Left ventricle myocardium inferior (tissue), 1 donor: ENCODE measurements at places on chromosomes 4 and X. TPM values are rescaled to one million over a fixed set of nuclear protein-coding genes. Genes with fewer than 3 reads are reported as not detected.

GRCh38 chr4:31081366-31081765, 361.2 kb downstream of the PCDH7 start:
- H3K4me3 ChIP-seq = no peak overlapping the region
- DNase-seq = no peak
- H3K27me3 ChIP-seq = no peaks in the 10 kb centered on the region
- no peak overlapping the region for H3K27ac ChIP-seq
- H3K36me3 ChIP-seq = no peaks in the 10 kb centered on the region

NLGN4X gene
- total RNA-seq = 4.5 TPM

ASB12 gene
- 4.3 TPM for total RNA-seq

IGFBP7 gene
- total RNA-seq = 698 TPM

DNA sequence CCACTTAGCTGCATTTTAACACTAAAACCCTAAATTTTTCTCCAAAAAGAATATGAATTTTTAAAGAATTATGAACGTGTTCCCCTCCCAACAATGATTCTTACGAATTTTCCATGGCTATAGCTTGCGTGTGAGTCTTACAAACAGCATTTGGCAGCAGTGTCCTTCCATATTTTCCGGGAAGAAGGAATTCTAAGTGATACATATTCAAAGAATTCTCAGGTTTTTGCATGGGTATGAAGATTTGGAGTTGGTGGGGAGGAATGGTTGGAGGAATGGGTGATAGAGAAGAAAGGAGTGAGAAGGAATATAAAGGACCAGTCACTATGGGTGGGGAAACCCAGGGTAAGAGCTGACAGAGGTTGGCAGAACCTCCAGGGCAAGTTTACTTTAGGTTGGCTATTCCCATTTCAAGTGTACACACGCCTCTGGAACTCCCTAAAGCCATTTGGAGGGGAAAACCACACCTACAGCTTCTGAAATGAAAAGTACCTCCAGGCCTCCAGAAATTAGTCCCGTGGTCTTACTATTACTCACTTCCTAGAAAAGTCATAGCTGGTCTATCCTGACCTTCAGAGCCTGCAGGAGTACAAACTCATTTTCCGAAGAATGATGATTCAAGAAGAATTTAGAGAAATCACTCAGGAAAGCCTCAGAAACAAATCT, 420.8 kb upstream of the DIPK2B start:
- no peak overlapping the region for H3K4me3 ChIP-seq
- H3K27me3 ChIP-seq = no peaks in the 10 kb centered on the region
- no peaks in the 10 kb centered on the region for H3K36me3 ChIP-seq
- H3K27ac ChIP-seq = no peak overlapping the region
- DNase-seq = no peak
